ENCODE measurements at places on chromosomes 2 and 18. TPM values are rescaled to one million over a fixed set of nuclear protein-coding genes. Genes with fewer than 3 reads are reported as not detected.

The PER2 gene
- 1.0 TPM for total RNA-seq

The CCDC102B gene
- total RNA-seq: not detected

The RAMP1 gene
- total RNA-seq: not detected

The SATB2 gene
- total RNA-seq: 5.4 TPM

The TEX44 gene
- not detected for total RNA-seq

The THSD7B gene
- not detected for total RNA-seq

The LOXL3 gene
- total RNA-seq: 0.81 TPM

The ALPP gene
- total RNA-seq: not detected

The IL36A gene
- total RNA-seq: not detected

The LRRC30 gene
- not detected for total RNA-seq

The NDUFAF7 gene
- 17.1 TPM for total RNA-seq

The CABLES1 gene
- total RNA-seq: 1.3 TPM

The FZD7 gene
- total RNA-seq: 92.1 TPM

The SH3RF3 gene
- total RNA-seq: 0.20 TPM

All from Caki2 (cell line).